RWPE2 (cell line): ENCODE measurements at places on chromosomes 5 and 9.

DNA sequence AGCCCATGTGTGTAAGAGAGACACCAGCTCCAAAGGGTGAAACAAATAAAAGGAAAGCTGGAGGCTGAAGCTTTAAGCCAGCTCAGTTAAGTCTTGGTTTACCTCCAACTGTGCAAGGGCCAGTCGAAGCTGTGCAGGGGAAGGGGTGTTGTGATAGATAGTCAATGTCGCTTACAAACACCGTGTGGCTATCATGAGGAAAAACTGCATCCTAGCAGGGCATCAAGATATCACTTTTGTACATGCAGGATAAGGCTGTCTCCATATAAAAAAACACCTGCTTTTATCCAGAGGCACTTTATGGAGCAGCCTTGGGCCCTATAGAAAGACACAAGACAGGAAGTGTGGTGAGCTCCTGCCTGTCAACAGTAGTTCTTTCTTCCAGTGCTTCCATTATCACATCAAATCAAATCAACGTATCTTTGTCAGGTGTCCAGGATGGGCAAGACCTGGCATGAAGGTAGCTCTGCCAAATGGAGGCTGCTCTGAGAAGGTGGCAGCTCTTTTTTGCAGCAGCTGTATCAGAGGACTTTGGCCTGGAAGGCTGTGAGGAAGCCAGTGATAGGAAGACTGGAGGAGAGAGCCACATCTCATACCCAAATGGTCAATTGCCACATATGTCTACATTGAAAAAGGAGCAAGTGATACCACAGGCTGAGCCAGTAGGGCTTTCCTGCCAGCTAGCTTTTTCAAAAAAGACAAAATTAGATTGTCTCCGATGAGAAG is 29.3 kb upstream of the SELENOP start:
- no peak for DNase-seq
- no peak overlapping the region for H3K4me3 ChIP-seq
- no peaks in the 10 kb centered on the region for H3K27me3 ChIP-seq

DNA sequence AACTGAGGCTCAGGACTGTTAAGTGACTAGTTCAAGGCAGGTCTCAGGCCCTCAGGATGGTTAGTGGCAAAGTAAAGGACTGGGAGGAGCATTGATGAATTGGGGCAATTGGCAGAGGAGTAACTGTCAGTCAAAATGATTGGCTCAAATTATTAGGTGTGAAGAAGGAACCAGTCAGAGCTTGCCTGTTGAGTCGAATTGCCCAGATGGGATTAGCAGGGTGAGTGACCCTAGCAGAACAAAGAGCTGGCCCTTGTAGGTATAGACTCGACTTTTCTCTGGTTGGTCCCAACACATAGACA is 2.6 kb upstream of the NSD1 start:
- peak overlapping the region; percentile 11 for H3K27ac ChIP-seq
- no peaks in the 10 kb centered on the region for H3K27me3 ChIP-seq
- H3K4me1 ChIP-seq, result peaks cover 12% of the 10 kb centered on the region
- no peak for DNase-seq

DNA sequence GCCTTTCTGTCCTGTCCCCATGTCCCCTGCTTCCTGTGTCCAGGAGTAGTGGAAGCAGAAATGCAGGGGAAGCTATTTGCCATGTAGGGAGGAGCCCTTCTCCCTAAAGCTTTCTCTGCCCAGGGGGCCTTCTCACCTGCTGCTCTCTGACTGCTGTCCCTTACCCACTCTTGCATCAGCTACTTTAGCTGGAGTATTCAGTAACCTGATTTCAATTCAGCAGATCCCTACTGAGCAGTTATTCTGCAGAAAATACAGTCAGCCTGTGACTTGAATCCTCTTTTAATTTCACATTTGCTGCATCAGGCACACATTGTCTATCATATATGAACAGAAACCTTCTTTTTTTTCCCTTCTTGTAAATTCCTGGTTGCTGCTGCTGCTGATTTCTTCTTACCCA is 90.4 kb downstream of the MVB12B start:
- no peak overlapping the region for H3K4me3 ChIP-seq
- H3K4me1 ChIP-seq, result peaks cover 6% of the 10 kb centered on the region
- no peak for DNase-seq
- no peak overlapping the region for H3K27ac ChIP-seq
- H3K27me3 ChIP-seq, result no peaks in the 10 kb centered on the region
- H3K36me3 ChIP-seq, result no peaks in the 10 kb centered on the region

- H3K27ac ChIP-seq, result no peak overlapping the region
- peaks cover 3% of the 10 kb centered on the region for H3K27me3 ChIP-seq
- no peaks in the 10 kb centered on the region for H3K36me3 ChIP-seq
- H3K4me3 ChIP-seq, result no peak overlapping the region
- no peak for DNase-seq
- no peaks in the 10 kb centered on the region for H3K4me1 ChIP-seq
These were observed 108.8 kb downstream of the PRKACG start for GRCh38 chr9:68905129-68905528.

DNA sequence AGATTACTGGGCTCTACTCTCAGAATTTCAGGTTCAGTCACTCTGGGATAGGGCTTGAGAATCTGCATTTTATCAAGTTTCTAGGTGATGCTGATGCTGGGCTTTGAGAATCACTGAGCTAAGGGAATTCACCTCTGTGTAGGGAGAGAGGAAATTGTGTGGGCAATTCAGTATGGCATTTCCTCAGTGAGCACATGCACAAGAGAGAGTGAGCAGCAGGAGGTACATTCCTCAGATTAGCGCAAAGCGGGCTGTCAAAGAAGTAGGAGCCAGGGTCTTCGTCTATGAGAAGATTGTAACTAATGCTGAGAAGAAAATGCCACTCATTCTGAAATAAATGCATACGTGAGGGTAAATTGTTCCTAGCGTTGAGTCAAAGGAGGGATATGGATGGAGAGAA is 175.9 kb downstream of the KIF4B start:
- no peak overlapping the region for H3K4me3 ChIP-seq
- no peak for DNase-seq
- no peaks in the 10 kb centered on the region for H3K36me3 ChIP-seq
- H3K27ac ChIP-seq, result no peak overlapping the region
- no peaks in the 10 kb centered on the region for H3K27me3 ChIP-seq

DNA sequence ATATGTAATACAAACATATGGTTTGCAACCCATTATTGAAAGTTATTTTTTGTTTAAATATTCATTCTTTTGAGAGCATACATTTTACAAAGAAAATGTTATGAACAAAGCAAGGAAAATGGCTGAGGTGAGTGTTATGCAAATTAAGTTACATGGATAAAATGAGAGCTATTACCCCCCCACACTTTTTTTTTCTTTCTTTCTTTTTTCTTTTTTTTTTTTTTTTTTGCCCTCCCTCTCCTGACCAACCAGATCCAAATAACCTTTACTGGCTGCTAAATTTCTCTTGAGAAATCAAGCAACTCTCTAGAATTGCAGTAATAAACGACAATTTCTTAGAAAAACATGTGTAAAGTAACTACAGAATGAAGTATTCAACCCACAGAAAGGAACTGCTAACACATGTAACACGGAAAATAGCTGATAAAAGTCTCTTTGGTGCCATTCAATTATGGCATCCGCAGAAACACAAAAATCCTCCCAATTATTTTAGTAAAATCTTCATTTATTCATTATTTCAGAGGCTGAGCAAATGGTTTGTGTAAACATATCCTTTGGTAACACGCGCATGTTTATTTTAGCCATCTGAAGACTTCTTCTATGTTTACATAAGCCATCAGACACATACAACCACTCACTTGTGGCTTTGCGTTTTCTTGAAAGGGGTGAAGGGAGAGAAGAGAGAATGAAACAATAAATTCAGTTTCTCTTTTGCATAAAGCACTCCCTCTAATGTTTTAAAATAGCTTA is 216.1 kb downstream of the NFIB start:
- no peaks in the 10 kb centered on the region for H3K27me3 ChIP-seq
- H3K36me3 ChIP-seq, result peaks cover 33% of the 10 kb centered on the region; the same call in 1 of the 2 replicates
- peaks cover 39% of the 10 kb centered on the region for H3K4me1 ChIP-seq
- H3K27ac ChIP-seq, result peak overlapping the region; percentile 97
- DNase-seq, result no peak
- H3K4me3 ChIP-seq, result no peak overlapping the region

GRCh38 chr5:132258102-132259068 is 889 bp downstream of the PDLIM4 start:
- H3K4me1 ChIP-seq, result peaks cover 30% of the 10 kb centered on the region
- DNase-seq, result peak; percentile 73
- peak overlapping the region; percentile 95 for H3K27ac ChIP-seq
- peak overlapping the region; percentile 52 for H3K4me3 ChIP-seq

- no peak for DNase-seq
- H3K4me3 ChIP-seq, result no peak overlapping the region
These were observed 32.2 kb downstream of the IRX4 start for GRCh38 chr5:1850324-1851154.

DNA sequence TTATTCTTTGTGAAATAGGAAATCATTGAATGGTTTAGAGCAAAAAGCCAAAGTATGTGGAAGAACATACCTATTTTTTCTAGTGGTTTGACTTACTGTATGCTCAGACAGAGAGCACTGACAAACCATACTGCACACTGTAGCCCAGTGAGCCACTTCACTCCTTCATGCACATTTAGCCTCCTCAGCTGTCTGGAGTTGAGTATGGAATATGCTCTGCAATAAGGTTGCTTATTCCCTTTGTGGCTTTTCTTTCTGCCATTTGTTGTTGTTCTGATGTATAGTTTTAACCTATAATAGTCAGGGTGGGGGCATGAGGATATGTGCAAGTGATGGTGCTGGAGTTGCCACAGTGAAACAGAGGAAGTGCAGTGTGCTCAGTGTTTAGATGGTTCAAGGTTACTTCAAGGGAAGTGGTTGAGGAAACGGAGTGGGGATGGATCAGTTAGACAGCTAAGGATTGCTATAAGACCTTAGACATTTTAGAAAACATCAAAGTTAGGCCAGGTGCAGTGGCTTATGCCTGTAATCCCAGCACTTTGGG is 100.7 kb downstream of the CDC42SE2 start:
- no peaks in the 10 kb centered on the region for H3K27me3 ChIP-seq
- peaks cover 10% of the 10 kb centered on the region for H3K4me1 ChIP-seq
- peaks cover 19% of the 10 kb centered on the region for H3K36me3 ChIP-seq
- no peak overlapping the region for H3K27ac ChIP-seq

DNA sequence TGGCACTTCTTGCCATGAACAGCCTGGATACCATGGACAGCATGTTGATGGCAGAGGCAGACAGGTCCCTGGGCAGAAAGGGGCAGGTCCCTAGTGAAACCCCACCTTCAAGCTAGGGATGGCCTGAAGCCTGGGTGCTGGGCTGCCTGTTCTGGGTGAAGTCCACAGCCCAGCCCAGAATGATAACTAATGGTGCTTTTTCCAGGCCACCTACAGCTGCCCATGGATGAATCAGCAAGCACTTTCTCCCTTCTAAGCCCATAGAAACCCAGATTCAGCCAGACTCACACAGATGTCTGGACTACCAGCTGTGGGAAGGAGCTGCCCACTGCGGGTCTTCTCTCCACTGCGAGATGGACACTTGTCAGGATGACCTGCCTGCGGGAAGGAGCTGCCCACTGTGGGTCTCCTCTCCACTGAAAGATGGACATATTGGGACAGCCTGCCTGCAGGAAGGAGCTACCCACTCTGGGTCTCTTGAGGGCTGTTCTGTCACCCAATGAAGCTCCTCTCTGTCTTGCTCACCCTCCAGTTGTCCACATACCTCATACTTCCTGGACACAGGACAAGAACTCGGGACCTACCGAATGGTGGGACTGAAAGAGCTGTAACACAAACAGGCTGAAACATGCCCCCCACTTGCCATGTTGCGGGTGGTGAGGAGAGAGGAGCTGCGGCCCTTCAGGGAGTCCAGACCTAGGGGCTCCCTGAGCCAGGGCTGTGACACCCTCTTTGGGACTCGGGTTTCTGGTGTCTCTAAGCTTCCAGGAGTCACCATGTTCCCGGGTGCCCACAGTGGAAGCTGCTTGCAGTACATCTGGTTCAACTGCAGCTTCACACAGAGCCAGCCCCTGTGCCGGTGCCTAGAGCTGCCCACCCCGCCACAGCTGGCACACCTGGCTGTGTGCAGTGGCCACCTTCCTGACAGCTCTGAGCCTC is 60.7 kb upstream of the SYNPO start:
- H3K27me3 ChIP-seq, result no peaks in the 10 kb centered on the region
- H3K27ac ChIP-seq, result no peak overlapping the region
- H3K36me3 ChIP-seq, result no peaks in the 10 kb centered on the region
- H3K4me3 ChIP-seq, result no peak overlapping the region

- DNase-seq, result no peak
- H3K4me3 ChIP-seq, result no peak overlapping the region
- no peaks in the 10 kb centered on the region for H3K27me3 ChIP-seq
- no peaks in the 10 kb centered on the region for H3K4me1 ChIP-seq
- H3K36me3 ChIP-seq, result no peaks in the 10 kb centered on the region
These were observed 77.1 kb downstream of the STRBP start for GRCh38 chr9:123191260-123191659.

GRCh38 chr5:1007221-1007680 is 1.4 kb upstream of the NKD2 start:
- peaks cover 86% of the 10 kb centered on the region for H3K27me3 ChIP-seq
- H3K4me1 ChIP-seq, result peaks cover 14% of the 10 kb centered on the region
- H3K27ac ChIP-seq, result no peak overlapping the region
- no peak overlapping the region for H3K4me3 ChIP-seq
- no peaks in the 10 kb centered on the region for H3K36me3 ChIP-seq

- H3K4me3 ChIP-seq, result no peak overlapping the region
- no peaks in the 10 kb centered on the region for H3K27me3 ChIP-seq
- no peaks in the 10 kb centered on the region for H3K4me1 ChIP-seq
- no peaks in the 10 kb centered on the region for H3K36me3 ChIP-seq
These were observed 23.3 kb downstream of the TMEM171 start for GRCh38 chr5:73143716-73144115.

DNA sequence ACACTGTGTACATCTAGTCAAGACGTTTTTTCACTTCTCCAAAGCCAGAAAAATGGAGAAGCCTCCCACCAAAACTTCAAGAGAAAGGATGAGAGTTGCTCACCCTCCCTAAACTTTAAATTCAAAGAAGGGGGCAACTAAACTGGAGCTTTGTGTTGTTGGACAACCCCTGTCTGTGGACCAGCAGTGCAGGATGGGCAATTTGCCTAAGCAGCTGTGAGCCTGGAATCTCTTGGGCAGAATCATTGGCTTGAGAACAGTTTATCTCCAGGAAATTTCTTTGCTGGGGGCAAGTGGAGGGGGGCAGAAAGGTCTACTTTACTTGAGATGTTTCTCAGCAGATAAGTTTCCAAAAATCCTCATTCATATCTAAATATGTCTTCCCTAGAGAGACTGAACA is 151.8 kb downstream of the MUSK start:
- no peak overlapping the region for H3K27ac ChIP-seq
- no peaks in the 10 kb centered on the region for H3K36me3 ChIP-seq
- H3K4me1 ChIP-seq, result no peaks in the 10 kb centered on the region
- H3K27me3 ChIP-seq, result no peaks in the 10 kb centered on the region
- DNase-seq, result no peak

DNA sequence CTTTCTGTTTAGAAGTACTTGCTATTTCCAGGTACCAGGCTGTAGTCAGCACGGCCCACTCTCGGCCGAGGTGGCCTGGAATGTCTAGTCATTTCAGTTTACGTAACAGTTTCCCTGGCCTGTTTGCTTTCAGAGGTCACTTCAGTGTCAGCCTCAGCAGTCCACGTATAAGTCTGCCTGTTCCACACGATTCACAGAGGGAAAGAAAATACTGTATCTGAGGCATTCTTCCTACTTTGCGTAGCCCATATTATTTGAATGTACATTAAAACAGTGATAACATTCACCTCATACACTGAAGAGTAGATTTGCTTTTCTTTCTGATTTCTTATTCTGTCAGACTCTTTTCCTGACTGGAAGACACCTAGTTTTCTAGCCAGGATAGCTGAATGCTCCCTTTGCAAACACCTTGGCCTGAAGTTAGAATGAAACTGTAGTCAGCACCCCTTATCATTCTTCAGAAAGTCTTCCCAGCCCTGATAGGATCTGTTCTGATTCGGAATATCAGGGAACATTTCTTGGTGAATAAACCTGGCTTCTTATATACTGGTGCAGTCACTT is 140.9 kb downstream of the AOPEP start:
- no peak for DNase-seq
- no peaks in the 10 kb centered on the region for H3K36me3 ChIP-seq
- peak overlapping the region; percentile 97 for H3K27ac ChIP-seq
- H3K4me3 ChIP-seq, result no peak overlapping the region
- no peaks in the 10 kb centered on the region for H3K27me3 ChIP-seq
- peaks cover 56% of the 10 kb centered on the region for H3K4me1 ChIP-seq
